Naive thymus-derived CD4-positive, alpha-beta T cell (primary cell): ENCODE measurements at places on chromosomes 4 and X.

GRCh38 chr4:163680386-163681098 is 186.1 kb downstream of the TMA16 start:
- no peak for DNase-seq

GRCh38 chr4:46586566-46586965 is 196.6 kb upstream of the GABRA2 start:
- no peak for DNase-seq

- no peak for DNase-seq
Measured at GRCh38 chrX:152942077-152942442, 44.2 kb downstream of the ZNF185 start.

DNA sequence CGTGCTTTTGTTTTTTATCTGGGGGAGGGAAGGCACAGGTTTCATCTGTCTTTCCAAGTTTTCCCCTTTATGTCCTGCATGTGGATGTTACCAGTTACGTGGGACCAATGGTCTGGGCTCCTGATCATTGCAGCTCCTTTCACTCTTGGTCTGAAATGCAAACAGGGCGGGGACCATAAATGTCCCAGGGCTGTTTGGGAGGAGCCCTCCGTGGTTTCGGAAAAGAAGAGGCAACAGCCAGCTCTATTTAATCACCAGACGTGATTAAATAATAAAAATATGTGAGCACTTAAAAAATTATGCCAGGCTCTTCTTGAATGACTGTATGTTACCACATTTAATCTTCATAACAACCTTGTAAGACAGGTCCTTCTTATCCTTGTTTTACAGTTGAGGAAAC is 30.8 kb upstream of the C1GALT1C1 start:
- no peak for DNase-seq

DNA sequence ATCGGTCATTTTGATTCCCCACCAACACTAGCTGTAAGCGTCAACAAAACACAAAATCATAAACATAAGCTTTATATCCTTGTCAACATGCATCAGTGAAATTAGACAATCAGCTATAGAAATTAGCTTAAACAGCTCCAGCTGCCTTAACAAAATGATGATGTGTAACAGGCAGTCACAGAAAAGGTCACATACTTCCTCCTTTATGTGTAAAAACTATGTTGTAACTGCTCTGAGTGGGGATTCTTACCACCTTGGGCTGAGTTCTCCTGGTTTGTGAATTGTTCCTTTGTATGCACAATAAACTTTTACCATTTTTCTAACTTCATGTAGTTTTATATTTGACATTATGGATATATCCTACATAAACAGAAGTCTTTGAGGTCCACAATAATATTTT is 73.9 kb upstream of the MAP9 start:
- DNase-seq = no peak

- no peak for DNase-seq
Measured at GRCh38 chr4:115334736-115335411, 221.5 kb upstream of the NDST4 start.

GRCh38 chr4:118905566-118905965 is 16.9 kb downstream of the SYNPO2 start:
- no peak for DNase-seq

- DNase-seq = no peak
Measured at GRCh38 chr4:73312967-73313366, 54.4 kb upstream of the ANKRD17 start.

DNA sequence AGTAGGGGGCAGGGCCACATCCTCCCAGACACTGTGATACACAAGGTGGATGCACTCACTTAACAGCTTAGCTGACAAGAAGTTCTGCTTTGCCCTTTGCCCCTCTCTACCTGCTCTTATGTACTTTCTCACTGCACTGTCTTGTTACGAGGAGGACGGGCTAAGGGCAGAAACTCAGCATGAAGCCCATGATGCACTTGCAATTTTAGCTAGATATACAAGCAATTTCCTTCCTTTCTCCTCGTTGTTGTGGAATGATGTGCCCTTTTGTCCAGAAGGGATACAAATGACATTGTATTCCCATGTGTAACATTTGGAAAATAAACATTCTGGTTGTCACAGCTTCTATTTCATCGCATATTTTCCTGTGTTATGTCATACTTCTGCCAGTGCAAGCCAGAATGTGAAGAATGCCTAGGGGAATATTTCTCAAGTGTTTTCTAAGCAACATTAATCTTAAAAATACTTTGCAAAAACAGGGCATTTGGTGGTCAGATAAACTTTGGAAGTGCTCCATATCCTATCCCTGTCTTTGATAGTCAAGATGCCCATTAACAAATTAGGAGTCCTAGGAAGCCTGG is 47.2 kb downstream of the MAOA start:
- no peak for DNase-seq

DNA sequence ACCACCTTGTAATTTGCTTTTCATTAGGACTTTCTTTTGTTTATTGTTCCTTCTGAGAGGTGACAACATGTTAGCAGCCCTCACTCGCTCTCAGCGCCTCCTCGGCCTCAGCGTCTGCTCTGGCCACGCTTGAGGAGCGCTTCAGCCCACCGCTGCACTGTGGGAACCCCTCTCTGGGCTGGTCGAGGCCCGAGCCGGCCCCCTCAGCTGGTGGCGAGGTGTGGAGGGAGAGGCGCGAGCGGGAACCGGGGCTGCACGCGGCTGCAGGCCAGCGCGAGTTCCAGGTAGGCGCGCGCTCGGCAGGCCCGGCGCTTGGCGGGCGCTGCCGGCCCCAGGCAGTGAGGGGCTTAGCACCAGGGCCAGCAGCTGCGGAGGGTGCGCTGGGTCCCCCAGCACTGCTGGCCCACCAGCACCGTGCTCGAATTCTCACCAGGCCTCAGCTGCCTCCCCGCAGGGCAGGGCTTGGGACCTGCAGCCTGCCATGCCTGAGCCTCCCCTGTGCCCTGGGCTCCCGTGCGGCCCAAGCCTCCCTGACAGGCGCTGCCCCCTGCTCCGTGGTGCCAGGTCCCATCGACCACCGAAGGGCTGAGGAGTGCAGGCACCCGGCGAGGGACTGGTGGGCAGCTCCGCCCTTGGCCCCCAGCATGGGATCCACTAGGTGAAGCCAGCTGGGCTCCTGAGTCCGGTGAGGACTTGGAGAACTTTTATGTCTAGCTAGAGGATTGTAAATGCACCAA is 9.2 kb upstream of the AP1AR start:
- no peak for DNase-seq

GRCh38 chr4:158170691-158171561 is 1.9 kb downstream of the GASK1B start:
- no peak for DNase-seq

DNA sequence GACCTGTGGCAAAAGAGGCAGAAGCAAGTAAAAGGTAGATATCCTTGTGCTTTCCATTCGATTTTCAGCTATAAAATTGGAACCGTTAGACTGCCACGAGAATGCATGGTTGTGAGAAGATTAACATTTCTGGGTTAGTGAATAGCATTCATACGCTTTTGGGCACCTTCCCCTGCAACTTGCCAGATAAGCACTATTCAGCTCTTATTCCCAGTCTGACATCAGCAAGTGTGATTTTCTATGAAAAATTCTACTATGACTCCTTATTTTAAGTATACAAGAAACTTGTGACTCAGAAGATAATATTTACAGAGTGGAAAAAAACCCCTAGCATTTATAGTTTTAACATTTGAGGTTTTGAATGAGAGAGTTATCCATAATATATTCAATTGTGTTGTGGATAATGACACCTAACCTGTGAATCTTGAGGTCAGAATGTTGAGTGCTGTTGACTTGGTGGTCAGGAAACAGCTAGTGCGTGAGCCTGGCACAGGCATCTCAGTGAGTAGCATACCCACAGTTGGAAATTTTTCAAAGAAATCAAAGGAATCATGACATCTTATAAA is 3.9 kb downstream of the FGB start:
- no peak for DNase-seq

- DNase-seq = no peak
Measured at GRCh38 chr4:7981738-7982394, 42.2 kb upstream of the AFAP1 start.

GRCh38 chrX:3699821-3700381 is 13.5 kb downstream of the PRKX start:
- peak; percentile 42 for DNase-seq

DNA sequence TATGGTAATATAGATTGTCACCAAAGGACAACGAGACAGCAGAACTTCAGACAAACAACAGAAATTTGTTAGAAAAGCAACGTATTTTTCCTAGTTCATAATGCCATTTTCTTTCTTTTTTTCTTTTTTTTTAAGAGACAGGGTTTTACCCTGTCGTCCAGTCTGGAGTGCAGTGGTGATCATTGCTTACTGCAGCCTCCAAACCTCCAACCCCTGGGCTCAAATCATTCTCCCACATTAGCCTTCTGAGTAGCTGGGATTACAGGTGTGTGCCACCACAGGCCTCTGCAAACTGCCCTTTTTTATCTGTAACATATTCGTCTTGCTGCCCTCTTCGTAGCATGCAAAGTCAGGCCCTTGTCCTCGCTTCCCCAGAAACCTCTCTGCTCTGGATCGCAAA is 116.5 kb upstream of the PDLIM3 start:
- DNase-seq = no peak

GRCh38 chr4:95290702-95291101 is 258.1 kb downstream of the UNC5C start:
- no peak for DNase-seq

DNA sequence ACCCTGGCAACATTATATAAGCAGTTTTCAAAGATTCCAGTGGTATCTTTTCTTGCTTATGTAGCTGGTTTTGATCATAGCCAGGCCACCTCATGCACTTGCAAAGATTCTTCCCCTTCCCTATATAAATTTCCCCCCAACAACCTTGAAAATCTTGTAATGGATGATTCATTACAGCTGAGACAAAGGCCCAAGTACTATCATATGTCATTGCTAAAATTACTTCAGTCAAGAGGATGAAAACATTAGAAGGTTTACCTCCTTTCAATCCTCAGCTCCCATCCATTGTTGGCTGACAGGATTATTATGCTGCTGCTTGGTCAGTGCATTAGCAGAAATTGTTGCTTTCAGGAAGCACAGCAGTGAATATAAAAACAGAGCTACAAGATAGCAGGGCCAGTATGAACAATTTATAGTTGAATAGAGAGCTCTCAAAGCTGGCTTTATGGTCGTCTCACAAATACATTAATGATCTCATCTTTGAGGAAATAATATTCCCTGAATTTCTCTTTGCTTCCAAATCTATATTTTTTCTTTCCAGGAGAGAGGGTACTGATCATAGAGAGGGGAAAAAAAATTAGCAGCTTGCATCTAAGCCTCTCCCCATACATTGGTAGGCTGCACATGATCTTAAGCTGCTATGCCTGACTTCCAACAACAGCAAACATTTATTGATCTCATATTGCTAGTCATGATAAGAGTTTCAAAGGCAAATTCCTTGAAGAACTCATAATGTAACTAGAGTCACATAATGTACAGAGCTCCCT is 7.7 kb upstream of the ARHGEF38 start:
- no peak for DNase-seq

- DNase-seq = no peak
Measured at GRCh38 chr4:119559044-119559647, 69.5 kb downstream of the PDE5A start.

GRCh38 chr4:181792641-181793040 is 450.6 kb upstream of the TENM3 start:
- no peak for DNase-seq

DNA sequence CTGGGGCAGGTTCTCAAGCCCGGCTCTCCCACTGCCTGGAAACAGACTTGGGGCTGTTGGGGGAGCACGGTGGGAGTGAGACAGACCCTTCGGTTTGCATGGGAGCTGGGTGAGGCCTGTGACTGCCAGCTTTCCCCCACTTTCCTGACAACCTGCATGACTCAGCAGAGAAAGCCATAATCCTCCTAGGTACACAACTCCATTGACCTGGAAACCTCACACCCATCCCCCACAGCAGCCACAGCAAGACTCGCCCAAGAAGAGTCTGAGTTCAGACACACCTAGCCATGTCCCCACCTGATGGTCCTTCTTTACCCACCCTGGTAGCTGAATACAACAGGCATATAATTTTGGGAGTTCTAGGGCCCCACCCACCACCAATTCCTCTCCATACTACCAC is 57.6 kb upstream of the UBQLN2 start:
- DNase-seq = no peak
